ENCODE measurements at places on chromosomes 5 and 9.

DNA sequence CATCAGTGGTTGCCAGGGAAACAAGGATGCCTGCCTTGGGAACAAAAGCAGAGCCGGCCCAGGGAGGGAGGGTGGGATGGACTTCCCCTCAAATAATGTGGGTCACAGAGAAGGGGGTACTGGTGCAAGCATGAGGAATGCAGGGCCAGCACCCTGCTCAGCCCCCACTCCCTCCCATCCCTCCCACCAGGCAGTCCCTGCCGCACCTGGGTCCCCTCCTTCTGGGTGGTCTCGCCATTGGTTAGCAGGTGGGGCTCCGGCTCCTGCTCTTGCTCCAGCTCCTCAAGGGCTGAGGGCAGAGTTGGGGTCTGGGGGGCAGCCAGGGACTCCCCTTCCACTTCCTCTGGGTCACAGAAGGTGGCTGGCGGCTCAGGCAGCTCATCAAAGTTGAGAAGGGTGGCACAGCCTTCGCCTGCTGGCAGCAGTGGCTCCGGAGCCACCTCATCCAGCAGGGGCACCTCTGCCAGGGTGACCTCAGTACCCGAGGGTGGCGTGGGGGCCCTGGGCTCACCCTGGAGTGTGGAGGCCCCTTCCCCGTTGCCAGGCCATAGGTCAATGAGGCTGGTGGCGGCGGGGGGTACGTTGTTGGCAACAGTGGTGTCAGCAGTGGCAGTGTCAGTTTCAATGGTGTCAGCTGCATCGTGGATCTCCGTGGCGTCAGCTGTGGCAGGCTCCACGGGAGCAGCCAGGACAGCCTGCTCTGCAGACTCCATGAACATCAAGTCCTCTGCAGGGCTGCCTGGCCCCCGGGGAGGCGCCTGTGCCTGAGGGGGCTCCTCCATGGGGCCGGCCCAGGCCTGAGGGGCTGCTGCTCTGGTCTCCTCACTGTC, 11.5 kb downstream of the PRR7 start:
- DNase-seq, result no peak

GRCh38 chr5:160627921-160628618, 206.4 kb downstream of the PTTG1 start:
- DNase-seq, result no peak

DNA sequence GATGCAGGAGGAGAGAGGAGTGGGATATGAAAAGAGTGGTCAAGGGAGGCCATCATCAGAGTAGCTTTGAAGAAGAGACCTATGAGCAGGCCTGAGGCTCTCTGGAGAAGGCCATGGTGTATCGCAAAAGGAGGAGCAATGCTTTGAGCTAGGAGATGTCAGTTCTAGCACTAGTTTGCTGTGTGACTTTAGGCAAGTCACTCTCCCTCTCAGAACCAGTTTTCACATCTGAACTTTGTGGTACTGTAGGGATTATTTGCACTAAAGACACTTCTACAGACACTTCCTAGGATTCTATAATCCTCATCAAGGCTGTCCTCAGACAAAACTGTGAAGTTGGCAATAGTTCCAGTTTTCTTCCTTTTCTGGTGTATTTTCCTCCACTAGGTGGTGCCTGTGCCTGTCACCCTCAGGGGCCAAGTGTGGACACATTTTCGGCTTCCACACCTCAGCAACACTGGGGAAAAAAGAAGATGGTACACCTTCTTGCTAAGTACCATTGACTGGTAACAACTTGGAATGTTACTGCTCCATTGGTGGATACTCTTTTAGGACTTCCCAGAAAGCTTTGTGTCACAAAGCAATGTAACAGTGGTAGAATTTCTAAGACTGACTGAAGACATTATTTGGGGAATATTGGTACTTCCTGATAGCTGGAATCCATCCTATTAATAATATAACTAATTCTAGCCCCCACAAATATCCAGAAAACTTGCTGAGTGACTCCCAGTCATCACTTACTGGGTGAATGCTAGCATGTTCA, 9.9 kb downstream of the PAPPA start:
- DNase-seq, result no peak

DNA sequence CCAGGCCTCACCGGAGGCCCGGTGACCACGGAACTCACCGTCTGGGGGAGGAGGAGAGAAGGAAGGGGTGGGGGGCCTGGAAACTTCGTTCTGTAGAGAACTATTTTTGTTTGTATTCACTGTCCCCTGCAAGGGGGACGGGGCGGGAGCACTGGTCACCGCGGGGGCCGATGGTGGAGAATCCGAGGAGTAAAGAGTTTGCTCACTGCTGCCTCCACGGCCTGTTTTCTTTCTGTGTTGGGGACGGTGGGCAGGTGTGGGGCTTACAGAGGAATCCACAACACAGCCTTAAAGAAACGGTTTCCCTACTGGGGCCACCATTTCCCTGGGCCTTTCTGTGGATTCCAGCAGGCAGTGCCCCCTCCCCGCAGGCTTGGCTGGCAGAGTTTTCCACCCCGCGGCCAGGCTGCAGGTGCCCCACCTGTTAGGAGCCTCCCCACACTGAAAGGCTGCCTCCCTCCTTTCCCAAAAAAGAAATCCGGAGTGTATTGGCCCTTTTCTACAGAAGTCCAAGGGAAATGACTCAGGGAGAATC, 80.8 kb downstream of the NTNG2 start:
- DNase-seq, result no peak

- DNase-seq, result no peak
Observed at GRCh38 chr5:9626955-9627354, 3.2 kb downstream of the TAS2R1 start.

GRCh38 chr5:139903795-139904565, 108.4 kb downstream of the PSD2 start:
- peak; percentile 82 for DNase-seq

All from stomach (tissue), 19 donors.